A549 treated with RU486 at 1 μM for 4 hours (cell line): ENCODE measurements at places on chromosomes 1 and 21. TPM values are rescaled to one million over a fixed set of nuclear protein-coding genes. Genes with fewer than 3 reads are reported as not detected.

The ZNF644 gene
- 10.0 to 16.2 TPM (median 13.3 TPM) in 5 replicates for total RNA-seq

The OLIG2 gene
- total RNA-seq = not detected in 5 replicates

The TMEM269 gene
- total RNA-seq = 0.08 to 0.18 TPM (median 0.12 TPM) in 4 of 5 replicates, not detected in the other

The OLFM3 gene
- not detected in 5 replicates for total RNA-seq

The SYT11 gene
- 0.82 to 1.3 TPM (median 1.1 TPM) in 5 replicates for total RNA-seq

The NCF2 gene
- 2.3 to 3.4 TPM (median 2.8 TPM) in 5 replicates for total RNA-seq

The OR2L8 gene
- not detected in 5 replicates for total RNA-seq

The FCRL1 gene
- not detected in 5 replicates for total RNA-seq

The EVI5 gene
- 4.5 to 8.5 TPM (median 6.3 TPM) in 5 replicates for total RNA-seq

The FTCD gene
- not detected in 5 replicates for total RNA-seq

The FAAH gene
- 0.69 to 1.0 TPM (median 0.77 TPM) in 5 replicates for total RNA-seq

The KRTAP10-12 gene
- not detected in 5 replicates for total RNA-seq

The GPR25 gene
- not detected in 5 replicates for total RNA-seq

The THEM5 gene
- not detected in 5 replicates for total RNA-seq

The TMCC2 gene
- 2.0 to 3.3 TPM (median 2.7 TPM) in 5 replicates for total RNA-seq

The ASAP3 gene
- total RNA-seq = 3.6 to 4.2 TPM (median 4.0 TPM) in 5 replicates

The SPRR2F gene
- total RNA-seq = not detected in 5 replicates

The OR2T35 gene
- not detected in 5 replicates for total RNA-seq

The TCHHL1 gene
- total RNA-seq = not detected in 5 replicates

The FCMR gene
- total RNA-seq = 3.7 to 7.0 TPM (median 4.5 TPM) in 5 replicates

The ST6GALNAC3 gene
- total RNA-seq = 0.43 to 0.75 TPM (median 0.49 TPM) in 5 replicates

The GLUL gene
- 18.0 to 21.7 TPM (median 19.8 TPM) in 5 replicates for total RNA-seq
